Smooth muscle cell of bladder (primary cell): ENCODE measurements at places on chromosomes 13 and 19. TPM values are rescaled to one million over a fixed set of nuclear protein-coding genes. Genes with fewer than 3 reads are reported as not detected.

The ZNF154 gene
- 2.8 and 3.6 TPM in 2 replicates for total RNA-seq

The FFAR1 gene
- not detected in 2 replicates for total RNA-seq

The PSG1 gene
- under 0.01 and 0.09 TPM in 2 replicates for total RNA-seq

The FBXO17 gene
- total RNA-seq: 11.9 and 22.3 TPM in 2 replicates

The GFY gene
- not detected in 2 replicates for total RNA-seq

The ANGPTL8 gene
- total RNA-seq: 0.18 TPM in 1 of 2 replicates, not detected in the other

The CCDC122 gene
- 11.1 and 13.8 TPM in 2 replicates for total RNA-seq
